MG63 (cell line): ENCODE measurements at places on chromosomes 2 and 18. TPM values are rescaled to one million over a fixed set of nuclear protein-coding genes. Genes with fewer than 3 reads are reported as not detected.

Gene XIRP2
- total RNA-seq: 0.10 TPM in 1 of 2 replicates, not detected in the other

DNA sequence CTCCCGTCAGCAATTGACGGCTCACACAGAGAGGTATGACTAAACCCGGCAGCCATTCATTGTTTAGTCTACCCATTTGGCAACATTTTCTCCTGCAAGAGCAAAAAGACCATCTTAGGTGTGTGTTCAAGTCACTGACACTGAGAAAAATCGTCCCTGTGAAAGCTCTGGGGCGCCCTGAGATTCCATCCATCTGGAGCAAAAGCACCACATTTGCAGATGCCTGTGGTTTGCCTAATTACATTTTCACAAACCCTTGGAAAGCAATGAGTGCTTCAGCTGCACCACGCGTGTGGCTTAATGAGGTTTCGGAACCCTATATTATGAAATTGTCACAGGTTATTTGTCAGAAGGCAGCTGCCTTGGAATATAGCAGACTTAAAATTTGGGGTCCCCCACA lies 110.7 kb upstream of the PTPRM start:
- no peak for DNase-seq

DNA sequence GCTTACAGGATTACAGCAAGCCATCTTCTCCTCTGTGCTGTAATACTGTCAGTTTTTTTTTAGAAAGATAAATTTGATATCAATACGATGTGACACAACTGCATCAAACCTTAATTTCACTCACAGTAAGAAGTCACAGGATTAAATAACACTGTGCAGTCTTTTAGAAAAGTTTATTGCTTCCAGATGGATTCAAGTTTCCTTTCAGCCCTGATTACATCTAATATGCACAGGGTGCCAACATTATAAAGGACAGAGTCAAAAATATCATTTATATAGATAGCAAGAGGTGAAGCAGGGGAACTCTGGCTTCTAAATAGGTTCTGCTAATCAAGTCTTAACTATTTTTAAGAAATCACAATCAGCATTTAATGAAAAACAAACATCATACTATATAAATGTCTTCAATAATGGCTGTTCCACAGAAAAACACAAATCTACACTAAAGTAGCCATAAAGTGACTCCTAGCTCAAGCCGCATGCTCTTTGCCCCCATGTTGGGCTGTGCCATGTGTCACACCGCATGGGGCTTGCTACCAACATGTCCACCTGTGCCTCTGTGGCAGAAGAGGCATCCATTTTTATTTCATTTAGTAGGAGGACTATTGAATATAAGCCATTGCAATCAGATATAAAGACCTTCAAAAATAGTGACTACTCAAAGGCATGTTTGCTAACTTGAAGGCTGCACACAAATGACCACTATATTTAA lies 35.0 kb downstream of the CERKL start:
- no peak for DNase-seq

DNA sequence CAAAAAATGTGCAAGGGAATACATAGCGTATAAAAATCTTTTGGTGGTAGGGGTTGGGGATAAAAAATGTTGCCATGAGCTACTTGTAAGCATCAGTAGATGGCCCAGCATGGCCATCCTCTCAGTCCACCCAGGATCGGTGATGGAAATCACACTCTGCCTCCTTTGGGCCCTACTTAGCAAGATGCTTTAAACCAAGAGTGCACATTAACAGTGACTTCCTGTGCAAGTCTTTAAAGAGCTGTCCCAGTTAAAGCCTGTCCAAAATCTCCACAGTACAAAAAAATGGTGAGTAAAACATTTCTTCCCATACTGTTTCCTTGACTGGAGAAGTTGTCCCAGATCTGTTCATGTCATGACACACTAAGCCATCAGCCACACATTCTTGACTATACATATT lies 18.0 kb downstream of the ANKRD44 start:
- no peak for DNase-seq

Gene FSIP2
- total RNA-seq: under 0.01 TPM in 1 of 2 replicates, not detected in the other

DNA sequence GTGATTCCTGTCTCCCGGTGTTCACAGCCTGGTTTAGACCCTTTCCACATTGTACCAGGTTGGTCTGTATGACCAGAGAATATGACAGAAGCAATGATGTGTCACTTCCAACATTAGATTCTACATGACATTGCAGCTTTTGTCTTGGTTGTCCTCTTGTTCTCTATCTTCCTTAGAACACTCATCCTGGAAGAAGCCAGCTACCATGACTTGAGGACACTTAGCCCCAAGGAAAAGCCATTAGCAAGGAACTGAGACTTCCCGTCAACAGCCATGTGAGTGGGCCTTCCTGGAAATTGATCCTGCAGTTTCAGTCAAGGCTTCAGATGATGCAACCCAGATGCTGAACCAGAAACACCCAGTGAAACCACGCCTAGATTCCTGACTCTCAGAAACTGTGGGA lies 143.3 kb downstream of the MREG start:
- no peak for DNase-seq

GRCh38 chr2:143545059-143545948 lies 416.1 kb downstream of the ARHGAP15 start:
- no peak for DNase-seq
